ENCODE measurements at places on chromosomes 4 and X.

- DNase-seq = no peak
Observed at GRCh38 chr4:101367201-101367600, 19.9 kb upstream of the PPP3CA start.

- no peak for DNase-seq
Observed at GRCh38 chr4:127732623-127733328, 2.6 kb downstream of the SLC25A31 start.

- DNase-seq = no peak
Observed at GRCh38 chrX:86078650-86079049, 31.3 kb upstream of the CHM start.

DNA sequence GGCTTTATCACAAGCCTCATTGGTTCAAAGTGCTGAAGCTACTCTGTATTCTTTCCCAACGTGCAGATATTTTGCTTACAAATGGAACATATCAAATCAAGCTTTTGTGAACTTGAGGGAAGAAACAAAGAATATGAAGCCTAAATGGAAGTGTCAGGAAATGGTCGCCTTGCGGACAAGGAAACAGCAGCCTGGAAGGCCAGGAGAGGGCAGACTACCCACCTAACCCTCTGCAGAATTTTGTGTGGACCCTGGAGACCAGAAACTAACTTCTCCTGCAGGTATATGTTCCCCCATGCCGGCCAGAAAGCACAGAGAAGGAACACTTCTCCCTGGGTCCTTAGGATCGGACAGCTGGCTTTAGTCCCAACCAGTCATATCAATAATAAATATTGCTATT lies 1425.8 kb downstream of the PCDH7 start:
- no peak for DNase-seq

- DNase-seq = no peak
Observed at GRCh38 chr4:114466299-114466698, 132.3 kb upstream of the UGT8 start.

- no peak for DNase-seq
Observed at GRCh38 chrX:42951747-42952146, 173.8 kb upstream of the PPP1R2C start.

- no peak for DNase-seq
Observed at GRCh38 chr4:112327965-112328733, 31.0 kb downstream of the ALPK1 start.

GRCh38 chr4:142043509-142043908 lies 407.1 kb downstream of the IL15 start:
- no peak for DNase-seq

GRCh38 chr4:85603437-85604336 lies 128.7 kb downstream of the ARHGAP24 start:
- no peak for DNase-seq

GRCh38 chrX:375181-376036 lies 11.3 kb downstream of the PPP2R3B start:
- no peak for DNase-seq

- no peak for DNase-seq
Observed at GRCh38 chr4:186258216-186258811, 7.7 kb upstream of the F11 start.

DNA sequence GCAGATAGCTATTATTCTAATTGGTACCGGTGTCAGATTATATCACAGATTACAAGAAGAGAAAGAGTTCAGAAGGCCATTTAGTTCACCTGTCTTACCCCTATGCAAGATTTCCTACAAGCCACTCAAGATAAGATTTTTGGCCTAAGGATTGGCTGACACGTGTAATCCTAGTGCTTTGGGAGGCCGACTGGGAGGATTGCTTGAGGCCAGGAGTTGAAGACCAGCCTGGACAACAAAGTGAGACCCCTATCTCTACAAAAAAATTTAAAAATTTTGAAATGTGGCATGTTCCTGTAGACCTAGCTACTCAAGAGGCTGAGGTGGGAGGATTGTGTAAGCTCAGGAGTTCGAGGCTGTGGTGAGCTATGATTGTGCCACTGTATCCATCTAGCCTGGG lies 77.1 kb upstream of the HPRT1 start:
- no peak for DNase-seq

- no peak for DNase-seq
Observed at GRCh38 chrX:13376857-13377549, 57.1 kb upstream of the ATXN3L start.

GRCh38 chr4:87559090-87559837 lies 30.1 kb upstream of the SPARCL1 start:
- peak; percentile 2 for DNase-seq

DNA sequence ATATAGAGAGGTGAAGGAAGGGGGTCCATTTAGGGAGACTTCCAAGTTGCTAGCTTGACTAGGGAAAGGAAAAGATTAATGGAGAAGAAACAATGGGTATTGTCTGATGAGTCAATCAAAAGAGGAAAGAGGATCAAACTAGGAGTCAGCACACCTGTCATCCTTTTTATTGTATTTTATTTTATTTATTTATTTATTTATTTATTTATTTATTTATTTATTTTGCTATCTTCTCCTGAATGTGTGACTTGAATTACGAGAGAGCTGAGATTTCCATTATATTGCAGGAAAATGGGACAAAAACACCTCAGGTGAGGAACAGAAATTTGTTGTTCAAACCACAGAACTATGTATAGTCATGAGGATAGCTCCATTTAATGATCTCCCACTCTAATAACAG lies 58.9 kb downstream of the NUDT11 start:
- DNase-seq = no peak

- no peak for DNase-seq
Observed at GRCh38 chr4:6758728-6759127, 23.8 kb upstream of the KIAA0232 start.

DNA sequence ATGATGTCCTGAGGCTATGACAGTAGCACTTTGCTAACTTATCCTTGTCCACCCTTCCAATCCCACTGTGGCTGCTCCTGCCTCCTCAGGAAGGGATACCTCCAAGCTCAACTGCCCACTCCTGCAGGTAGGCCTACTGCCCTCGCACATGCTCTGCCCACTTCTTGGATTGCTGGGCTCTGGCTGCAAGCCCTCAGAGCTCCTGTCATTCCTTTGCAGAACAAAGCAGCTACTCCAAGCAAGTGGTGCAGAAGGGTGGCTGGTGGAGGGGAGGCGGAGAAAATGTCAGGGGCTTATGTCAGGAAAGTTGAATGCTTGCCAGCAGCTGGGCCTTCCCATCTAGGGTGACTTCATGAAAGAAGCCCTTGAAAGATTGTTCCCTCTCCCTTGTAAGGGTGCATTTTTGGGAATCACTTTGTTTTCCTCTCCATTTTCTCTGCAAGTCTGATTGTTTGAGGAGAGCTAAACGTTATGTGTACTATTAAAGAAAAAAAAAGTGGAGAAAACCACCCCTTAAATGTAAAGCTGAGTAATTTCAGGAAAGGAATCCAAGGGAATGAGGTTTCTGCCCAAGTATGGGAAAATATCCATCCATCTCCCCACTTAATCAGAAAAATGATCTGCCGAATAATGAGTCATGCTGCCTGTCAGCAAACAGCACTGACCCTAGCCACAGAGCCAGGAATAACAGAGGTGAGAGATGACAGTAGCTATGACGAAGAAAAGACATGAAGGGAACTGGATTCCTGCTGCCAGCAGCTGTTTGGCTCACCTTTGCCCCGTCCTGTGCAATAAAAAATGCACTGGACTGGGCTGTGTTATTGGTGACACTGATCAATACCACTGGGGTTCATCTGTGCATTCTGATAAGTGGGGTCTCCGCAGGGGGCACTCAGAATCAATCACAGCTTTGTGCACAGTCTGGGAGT lies 102.0 kb downstream of the RTL5 start:
- DNase-seq = no peak

DNA sequence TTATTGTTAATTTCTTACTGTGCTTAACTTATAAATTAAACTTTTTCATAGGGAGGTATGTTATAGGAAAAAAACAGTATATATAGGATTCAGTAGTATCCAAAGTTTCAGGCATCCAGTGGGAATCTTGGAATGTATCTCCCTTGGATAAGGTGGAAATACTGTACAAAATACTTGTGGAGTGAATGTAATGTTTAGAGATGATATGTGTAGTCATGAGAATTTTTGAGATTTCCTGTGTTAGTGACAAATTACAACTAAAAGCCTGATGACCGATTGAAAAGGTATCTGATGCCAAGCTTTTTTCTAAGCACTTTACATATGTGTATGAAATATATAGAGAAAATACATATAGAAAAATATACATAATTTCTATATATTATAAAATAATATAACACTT lies 69.2 kb downstream of the STK32B start:
- DNase-seq = no peak

DNA sequence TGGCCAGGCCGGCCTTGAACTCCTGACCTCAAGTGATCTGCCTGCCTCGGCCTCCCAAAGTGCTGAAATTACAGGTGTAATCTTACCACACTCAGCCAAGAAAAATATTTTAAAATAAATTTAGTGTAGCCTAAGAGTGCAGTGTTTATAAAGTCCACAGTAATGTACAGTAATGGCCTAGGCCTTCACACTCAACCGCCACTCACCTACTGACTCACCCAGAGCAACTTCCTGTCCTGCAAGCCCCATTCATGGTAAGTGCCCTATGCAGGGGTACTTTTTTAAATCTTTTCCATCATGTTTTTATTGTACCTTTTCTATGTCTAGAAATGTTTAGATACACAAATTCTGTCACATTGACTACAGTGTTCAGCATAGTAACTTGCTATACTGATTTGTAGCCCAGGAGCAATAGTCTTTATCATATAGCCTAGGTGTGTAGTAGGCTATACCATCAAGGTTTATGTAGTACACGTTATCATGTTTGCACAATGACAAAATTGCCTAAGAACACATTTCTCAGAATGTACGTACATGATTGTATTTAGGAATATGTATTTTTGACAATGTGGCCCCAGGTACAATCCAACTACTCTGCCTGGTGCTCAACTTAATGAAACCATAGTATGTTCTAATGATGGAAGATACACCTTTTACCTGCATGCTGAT lies 455.2 kb downstream of the PCDH7 start:
- no peak for DNase-seq

- DNase-seq = no peak
Observed at GRCh38 chr4:74118600-74119338, 19.8 kb upstream of the CXCL2 start.

- DNase-seq = no peak
Observed at GRCh38 chr4:175770555-175770954, 41.5 kb downstream of the GPM6A start.

DNA sequence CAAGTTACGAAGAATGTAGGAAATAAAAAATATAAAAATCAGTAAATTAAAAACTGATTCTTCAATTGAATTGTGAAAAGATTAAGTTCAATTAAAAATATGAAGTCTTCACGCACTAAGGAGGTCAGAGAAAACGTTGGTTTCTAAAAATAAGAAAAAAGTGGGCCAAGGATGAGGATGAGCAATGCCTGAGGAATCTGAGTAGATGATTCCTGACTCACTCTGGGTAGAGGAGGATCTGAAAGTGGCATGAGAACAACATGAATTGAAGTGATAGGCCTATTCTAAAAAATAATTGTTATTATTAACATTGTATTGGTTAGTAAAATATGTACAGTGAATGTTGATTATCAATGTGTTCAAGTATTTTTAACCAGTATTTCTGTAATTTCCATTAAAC lies 444.2 kb downstream of the GRIA2 start:
- no peak for DNase-seq

GRCh38 chr4:83850435-83850834 lies 314.5 kb downstream of the GPAT3 start:
- DNase-seq = no peak

DNA sequence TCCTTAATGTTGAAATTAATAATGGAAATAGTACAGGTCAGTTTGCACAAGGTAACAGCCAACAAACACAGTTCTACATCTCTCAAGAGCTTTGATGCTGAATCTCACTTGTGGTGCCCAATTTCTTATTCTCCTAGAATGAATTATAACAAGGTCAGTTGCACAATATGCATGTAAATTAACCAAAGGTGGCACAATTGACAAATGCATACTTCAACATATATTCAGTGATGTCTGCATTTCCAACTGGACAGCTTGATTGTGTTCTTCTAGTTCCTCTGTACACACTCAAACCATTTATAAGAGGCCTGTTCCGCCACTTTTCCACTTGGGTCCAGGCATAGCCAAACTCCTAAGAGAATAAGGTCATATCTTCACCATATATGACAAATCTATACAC lies 210.3 kb upstream of the EPHA5 start:
- no peak for DNase-seq

Data from activated CD4-positive, alpha-beta T cell treated with anti-CD3 and anti-CD28 coated beads for 24 hours (primary cell).